ENCODE measurements at places on chromosomes 1 and 21. TPM values are rescaled to one million over a fixed set of nuclear protein-coding genes. Genes with fewer than 3 reads are reported as not detected.
A peak's percentile ranks its signal among the peaks of the same experiment; 100 is the strongest.

GPR25 gene
- 0.25 TPM for total RNA-seq

AP4B1 gene
- 20.4 TPM for total RNA-seq

FAM163A gene
- not detected for total RNA-seq

PATJ gene
- total RNA-seq: 30.6 TPM

SLC1A7 gene
- total RNA-seq: not detected

LAD1 gene
- 40.9 TPM for total RNA-seq

AADACL4 gene
- total RNA-seq: not detected

LMOD1 gene
- total RNA-seq: not detected

DNA sequence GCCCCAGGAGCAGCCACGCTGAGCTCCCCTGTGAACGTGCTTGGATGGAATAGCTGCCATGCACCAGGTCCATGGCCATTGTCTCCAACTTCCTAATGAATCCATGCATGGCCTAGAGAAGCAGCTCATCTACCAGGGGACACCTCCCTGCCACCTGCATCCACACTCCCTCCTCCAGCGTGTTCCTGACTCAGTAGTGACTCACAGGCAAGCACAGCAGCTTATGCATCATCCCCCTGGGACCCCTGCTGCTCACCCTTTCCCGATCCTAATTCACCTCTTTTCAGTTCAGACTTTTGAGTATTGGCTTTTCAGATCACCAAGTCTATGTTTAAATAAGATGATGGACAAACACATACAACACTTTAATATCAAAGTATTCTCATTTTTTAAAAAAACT, 39.9 kb upstream of the TADA1 start:
- H3K36me3 ChIP-seq: peaks cover 6% of the 10 kb centered on the region
- H3K4me1 ChIP-seq: peaks cover 6% of the 10 kb centered on the region
- H3K27me3 ChIP-seq: no peaks in the 10 kb centered on the region
- peak; percentile 56 for DNase-seq
- H3K27ac ChIP-seq: no peak overlapping the region
- no peak overlapping the region for H3K4me3 ChIP-seq

DNA sequence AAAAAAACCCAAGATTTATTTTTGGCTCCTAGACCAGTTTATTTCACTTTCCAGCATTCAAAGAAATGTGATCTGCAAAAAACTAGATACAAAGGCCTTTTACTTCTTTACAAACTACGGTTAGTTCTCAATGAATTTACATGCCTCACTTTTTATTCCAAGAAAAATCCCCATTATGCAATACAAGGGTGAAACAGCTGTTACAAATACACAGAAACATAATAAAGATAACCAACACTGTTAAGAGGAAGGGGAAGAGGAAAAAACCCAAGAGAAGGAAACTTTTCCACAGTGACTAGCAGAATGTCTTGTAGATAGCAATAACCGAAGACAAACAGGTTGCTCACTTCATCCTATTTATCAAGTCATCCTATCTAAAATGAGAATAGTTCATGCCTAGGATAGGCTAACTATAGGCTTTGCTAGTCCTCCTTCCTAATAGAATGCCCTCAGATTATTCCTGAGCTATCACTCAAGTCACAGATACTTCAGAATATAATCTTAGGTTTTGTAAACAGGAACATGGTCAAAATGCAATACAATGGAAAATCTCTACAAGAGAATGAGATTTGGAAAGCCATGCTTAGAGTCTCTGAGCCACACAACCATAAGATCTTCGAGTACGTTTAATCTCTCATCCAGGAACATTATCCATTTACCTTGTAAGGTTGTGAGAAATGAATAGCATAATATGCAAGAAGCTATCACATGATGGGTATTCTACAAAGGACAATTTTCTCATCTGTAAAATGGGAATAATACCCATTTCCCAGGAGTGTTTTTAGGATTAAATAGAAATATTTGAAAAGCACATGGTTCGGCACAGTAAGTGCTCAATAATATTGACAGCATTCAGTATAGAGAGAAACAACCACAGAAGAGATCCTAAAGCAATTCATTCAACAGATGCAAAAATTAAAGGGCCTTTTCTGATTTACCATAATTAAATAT, 5.4 kb downstream of the PNRC2 start:
- peak overlapping the region; percentile 46 for H3K27ac ChIP-seq
- peaks cover 89% of the 10 kb centered on the region for H3K36me3 ChIP-seq
- H3K27me3 ChIP-seq: no peaks in the 10 kb centered on the region
- peaks cover 10% of the 10 kb centered on the region for H3K4me1 ChIP-seq

- H3K36me3 ChIP-seq: no peaks in the 10 kb centered on the region
- H3K27me3 ChIP-seq: no peaks in the 10 kb centered on the region
- H3K4me3 ChIP-seq: no peak overlapping the region
- peak; percentile 82 for DNase-seq
These were observed 342.7 kb upstream of the NR5A2 start for GRCh38 chr1:199684686-199685273.

- no peak overlapping the region for H3K27ac ChIP-seq
- no peak for DNase-seq
- no peak overlapping the region for H3K4me3 ChIP-seq
- no peaks in the 10 kb centered on the region for H3K36me3 ChIP-seq
- H3K4me1 ChIP-seq: no peaks in the 10 kb centered on the region
These were observed 226.2 kb downstream of the ZNF326 start for GRCh38 chr1:90220941-90221693.

DNA sequence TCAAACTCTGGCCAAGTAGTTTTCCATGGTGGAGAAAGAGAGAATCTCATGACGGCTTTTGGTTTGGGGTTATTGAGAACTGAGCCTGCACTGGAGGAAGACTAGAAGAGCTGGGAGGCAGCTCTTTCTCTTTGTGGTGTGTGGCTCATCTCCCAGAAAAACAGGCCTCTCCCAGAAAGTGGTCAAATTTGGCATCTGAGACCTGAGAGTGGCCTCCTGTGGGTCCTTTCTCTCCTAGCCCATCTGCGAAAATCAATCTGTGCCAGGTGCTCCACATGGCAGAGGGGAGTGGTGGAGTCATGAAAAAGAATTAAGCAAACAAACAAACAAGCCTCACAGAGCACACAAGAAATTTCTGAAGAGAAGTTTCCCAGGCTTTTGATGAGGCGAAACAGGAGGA, 305.0 kb downstream of the ST6GALNAC3 start:
- DNase-seq: no peak
- peaks cover 12% of the 10 kb centered on the region for H3K27me3 ChIP-seq

- H3K27ac ChIP-seq: no peak overlapping the region
- DNase-seq: no peak
- no peak overlapping the region for H3K4me3 ChIP-seq
- H3K36me3 ChIP-seq: peaks cover 27% of the 10 kb centered on the region
- no peaks in the 10 kb centered on the region for H3K4me1 ChIP-seq
These were observed 4.2 kb downstream of the FABP3 start for GRCh38 chr1:31368611-31369107.

GRCh38 chr1:53362851-53363642, 35.2 kb upstream of the LRP8 start:
- H3K27ac ChIP-seq: no peak overlapping the region
- H3K4me3 ChIP-seq: no peak overlapping the region
- no peaks in the 10 kb centered on the region for H3K36me3 ChIP-seq
- H3K4me1 ChIP-seq: no peaks in the 10 kb centered on the region
- H3K27me3 ChIP-seq: no peaks in the 10 kb centered on the region

DNA sequence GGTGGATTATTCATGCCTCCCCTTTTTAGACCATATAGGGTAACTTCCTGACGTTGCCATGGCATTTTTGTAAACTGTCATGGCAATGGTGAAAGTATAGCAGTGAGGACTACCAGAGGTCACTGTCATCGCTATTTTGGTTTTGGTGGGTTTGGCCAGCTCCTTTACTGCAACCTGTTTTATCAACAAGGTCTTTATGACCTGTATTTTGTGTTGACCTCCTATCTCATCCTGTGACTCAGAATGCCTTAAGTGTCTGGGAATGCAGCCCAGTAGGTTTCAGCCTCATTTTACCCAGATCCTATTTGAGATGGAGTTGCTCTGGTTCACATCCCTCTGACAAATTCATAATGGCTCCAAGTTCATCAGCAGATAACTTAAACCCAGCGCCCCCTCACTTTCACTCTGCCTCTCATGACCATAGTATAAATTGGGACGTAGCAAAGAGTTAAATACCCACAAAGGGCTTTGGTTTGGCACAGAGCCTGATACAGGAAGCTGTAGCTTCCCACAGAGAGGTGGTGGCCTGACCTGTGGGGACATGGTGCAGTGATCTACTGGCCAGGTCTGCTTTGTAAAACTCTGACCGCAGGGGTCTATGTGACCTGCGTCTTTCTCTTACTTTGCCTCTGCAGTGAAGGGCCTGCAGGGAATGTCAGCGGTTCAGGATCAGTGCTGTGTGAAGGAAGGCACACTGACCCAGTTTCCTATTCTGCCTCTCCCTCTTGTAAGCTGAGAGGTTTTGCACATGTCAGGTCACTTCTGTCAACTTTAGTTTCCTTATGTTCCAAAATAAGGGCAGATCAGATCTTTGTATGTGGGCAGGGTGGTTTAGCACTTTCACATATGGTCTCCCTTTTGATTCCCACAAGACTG, 78.1 kb upstream of the ZNF644 start:
- peaks cover 9% of the 10 kb centered on the region for H3K27me3 ChIP-seq
- no peaks in the 10 kb centered on the region for H3K36me3 ChIP-seq
- H3K27ac ChIP-seq: no peak overlapping the region

GRCh38 chr1:184813528-184814089, 59.0 kb upstream of the EDEM3 start:
- H3K36me3 ChIP-seq: peaks cover 4% of the 10 kb centered on the region
- no peak overlapping the region for H3K4me3 ChIP-seq
- no peak overlapping the region for H3K27ac ChIP-seq
- peaks cover 34% of the 10 kb centered on the region for H3K27me3 ChIP-seq
- H3K4me1 ChIP-seq: no peaks in the 10 kb centered on the region

DNA sequence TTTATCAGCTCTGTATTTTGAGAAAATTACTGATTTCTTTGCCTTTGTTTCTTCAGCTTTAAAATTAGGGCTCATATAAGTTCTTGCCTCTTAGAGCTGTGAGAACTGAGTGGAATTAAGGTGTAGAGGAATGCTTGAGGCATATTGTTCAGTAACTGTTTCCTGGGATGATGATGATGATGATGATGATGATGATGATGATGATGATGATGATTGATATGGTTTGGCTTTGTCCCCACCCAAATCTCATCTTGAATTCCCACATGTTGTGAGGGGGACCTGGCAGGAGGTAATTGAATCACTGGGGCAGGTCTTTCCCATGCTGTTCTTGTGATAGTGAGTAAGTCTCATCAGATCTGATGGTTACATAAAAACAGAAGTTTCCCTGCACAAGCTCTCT, 118.7 kb downstream of the CHRM3 start:
- H3K4me1 ChIP-seq: no peaks in the 10 kb centered on the region
- H3K4me3 ChIP-seq: no peak overlapping the region
- no peaks in the 10 kb centered on the region for H3K36me3 ChIP-seq

DNA sequence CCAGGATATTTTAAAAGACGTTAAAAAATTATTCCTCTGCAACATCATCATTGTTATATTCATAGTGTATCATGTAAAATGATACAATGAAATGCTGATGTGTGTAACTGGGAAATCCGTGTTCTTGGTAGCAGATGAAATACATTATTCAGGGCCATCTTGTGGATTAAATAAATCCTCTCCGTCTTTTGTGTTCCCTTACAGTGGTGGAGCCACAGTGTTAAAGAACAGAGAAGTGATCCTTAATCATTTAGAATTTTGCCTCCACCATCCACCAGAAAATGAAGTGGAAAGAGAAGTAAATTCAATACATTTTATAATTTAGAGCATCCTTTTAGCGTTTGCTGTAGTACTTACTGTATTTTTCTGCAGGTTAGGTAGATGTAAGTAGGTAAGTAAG, 1.3 kb downstream of the DYRK3 start:
- peaks cover 38% of the 10 kb centered on the region for H3K4me1 ChIP-seq
- peak overlapping the region; percentile 89 for H3K4me3 ChIP-seq

- no peak overlapping the region for H3K27ac ChIP-seq
- H3K4me3 ChIP-seq: no peak overlapping the region
- DNase-seq: no peak
- H3K27me3 ChIP-seq: no peaks in the 10 kb centered on the region
- H3K4me1 ChIP-seq: no peaks in the 10 kb centered on the region
- H3K36me3 ChIP-seq: peaks cover 45% of the 10 kb centered on the region
These were observed 46.0 kb downstream of the DIP2A start for GRCh38 chr21:46504666-46505065.

DNA sequence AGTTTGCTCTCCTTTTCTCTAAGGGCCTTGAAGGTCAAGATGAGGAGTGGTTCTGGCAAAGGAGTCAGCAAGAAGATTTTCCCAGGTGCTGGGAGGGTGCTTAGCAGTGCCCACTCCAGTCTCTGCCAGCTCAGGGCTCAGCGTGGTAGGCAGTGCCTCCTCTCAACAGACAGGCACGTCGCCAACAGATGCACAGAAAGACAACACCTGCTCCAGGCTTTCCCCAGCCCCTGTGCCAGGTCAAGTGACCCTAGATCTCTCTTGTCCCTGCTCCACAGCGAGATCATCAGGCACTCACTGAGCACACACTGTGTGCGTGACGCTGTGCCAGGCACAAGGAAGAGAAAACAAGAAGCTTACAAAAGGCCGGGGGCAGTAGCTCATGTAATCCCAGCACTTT, 86.0 kb downstream of the CASZ1 start:
- DNase-seq: no peak
- no peak overlapping the region for H3K4me3 ChIP-seq
- no peak overlapping the region for H3K27ac ChIP-seq
- H3K4me1 ChIP-seq: no peaks in the 10 kb centered on the region
- H3K27me3 ChIP-seq: no peaks in the 10 kb centered on the region

DNA sequence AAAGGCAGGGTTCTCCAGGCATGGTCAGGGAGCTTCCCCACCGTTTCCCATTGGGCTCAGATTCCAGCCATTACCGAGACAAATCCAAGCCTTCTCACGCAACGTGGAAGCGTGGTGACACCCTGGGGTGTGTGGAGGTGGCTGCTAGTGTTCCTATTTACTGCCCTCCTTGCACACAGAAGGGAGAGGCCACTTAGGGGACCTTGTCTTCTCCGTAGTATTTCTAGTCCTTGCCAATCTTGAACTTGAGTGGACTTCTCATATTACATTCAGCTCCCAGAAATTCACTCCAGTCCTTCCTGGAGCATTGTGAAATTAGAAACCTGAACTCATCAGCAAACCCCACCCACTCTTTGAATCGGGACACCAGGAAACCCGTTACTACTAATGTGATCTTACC, 131.6 kb downstream of the AJAP1 start:
- H3K27ac ChIP-seq: no peak overlapping the region
- peaks cover 5% of the 10 kb centered on the region for H3K36me3 ChIP-seq
- no peaks in the 10 kb centered on the region for H3K4me1 ChIP-seq
- peak; percentile 18 for DNase-seq
- no peaks in the 10 kb centered on the region for H3K27me3 ChIP-seq

DNA sequence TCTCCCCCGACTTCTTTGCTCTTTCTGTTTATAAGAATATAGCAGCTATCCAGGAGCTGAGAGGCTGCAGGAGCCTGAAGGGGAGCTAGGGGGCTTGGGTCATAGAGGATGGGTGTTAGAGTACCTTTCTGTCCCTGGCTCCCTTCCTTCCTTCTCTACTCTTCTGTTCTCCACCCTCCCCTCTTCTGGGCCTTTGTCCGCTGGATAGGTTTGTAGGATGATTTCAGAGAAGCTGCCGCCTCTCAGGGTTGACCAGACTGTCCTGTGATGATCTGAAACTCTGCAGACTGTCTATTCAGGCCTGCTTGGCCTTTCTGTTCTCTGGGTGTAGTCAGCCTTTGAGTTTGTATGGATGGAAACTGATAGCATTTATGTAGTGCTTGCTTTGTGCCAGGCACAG, 26.3 kb downstream of the PPFIA4 start:
- DNase-seq: no peak
- no peak overlapping the region for H3K27ac ChIP-seq
- H3K4me1 ChIP-seq: peaks cover 4% of the 10 kb centered on the region
- no peaks in the 10 kb centered on the region for H3K36me3 ChIP-seq
- no peak overlapping the region for H3K4me3 ChIP-seq

Measured in MCF 10A (cell line).